ENCODE measurements at places on chromosomes 1 and 21. TPM values are rescaled to one million over a fixed set of nuclear protein-coding genes. Genes with fewer than 3 reads are reported as not detected.

- DNase-seq = no peak
Measured at GRCh38 chr1:230823426-230823825, 44.9 kb downstream of the C1orf198 start.

The CELA2B gene
- not detected for total RNA-seq

- no peak for DNase-seq
Measured at GRCh38 chr1:28297826-28298225, 31.0 kb upstream of the MED18 start.

- no peak for DNase-seq
Measured at GRCh38 chr1:15923241-15923640, 52.7 kb downstream of the ZBTB17 start.

The CELA2A gene
- not detected for total RNA-seq

DNA sequence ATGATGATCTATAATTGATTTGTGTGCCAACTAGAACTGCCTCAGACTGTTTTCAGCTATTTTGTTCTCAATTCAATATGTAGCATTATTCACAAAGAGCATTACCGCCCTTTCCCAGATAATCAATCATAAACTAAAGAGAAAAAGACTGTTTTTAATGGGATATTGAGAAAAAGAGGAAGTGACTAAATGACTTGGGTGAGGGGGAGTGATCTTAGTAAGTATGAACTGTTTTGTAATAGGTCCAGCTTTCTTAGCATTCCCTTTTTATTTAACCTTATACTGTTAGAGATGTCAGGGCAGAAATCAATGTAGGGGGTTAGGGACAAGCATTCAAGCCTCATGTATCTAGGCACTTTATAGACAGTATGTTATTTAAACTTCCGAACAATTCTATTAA lies 157.8 kb upstream of the DPYD start:
- DNase-seq = no peak

The PROX1 gene
- not detected for total RNA-seq

GRCh38 chr1:3109355-3109754 lies 40.4 kb downstream of the PRDM16 start:
- no peak for DNase-seq

- DNase-seq = no peak
Measured at GRCh38 chr1:161019751-161020495, 1.0 kb downstream of the F11R start.

DNA sequence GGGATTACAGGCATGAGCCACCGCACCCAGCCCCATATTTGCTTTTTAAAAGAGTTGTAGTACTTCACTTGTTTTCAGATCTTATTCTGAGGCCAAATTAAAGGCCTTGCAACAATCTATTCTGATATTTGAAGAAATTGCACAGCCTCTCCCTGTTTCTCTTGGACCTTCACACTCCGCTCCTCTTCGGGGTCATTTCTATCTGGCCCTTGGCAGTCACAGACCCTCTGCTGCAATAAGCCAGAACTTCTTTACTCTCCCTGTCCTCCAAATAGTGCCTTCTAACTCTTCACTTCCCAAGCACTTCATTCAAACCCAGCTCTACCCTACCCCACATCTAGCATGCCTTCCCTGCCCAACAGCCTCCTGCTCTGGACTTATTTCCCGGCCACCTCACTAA lies 110.7 kb downstream of the LAMC2 start:
- DNase-seq = no peak

GRCh38 chr1:150207281-150207971 lies 28.5 kb downstream of the ANP32E start:
- no peak for DNase-seq

DNA sequence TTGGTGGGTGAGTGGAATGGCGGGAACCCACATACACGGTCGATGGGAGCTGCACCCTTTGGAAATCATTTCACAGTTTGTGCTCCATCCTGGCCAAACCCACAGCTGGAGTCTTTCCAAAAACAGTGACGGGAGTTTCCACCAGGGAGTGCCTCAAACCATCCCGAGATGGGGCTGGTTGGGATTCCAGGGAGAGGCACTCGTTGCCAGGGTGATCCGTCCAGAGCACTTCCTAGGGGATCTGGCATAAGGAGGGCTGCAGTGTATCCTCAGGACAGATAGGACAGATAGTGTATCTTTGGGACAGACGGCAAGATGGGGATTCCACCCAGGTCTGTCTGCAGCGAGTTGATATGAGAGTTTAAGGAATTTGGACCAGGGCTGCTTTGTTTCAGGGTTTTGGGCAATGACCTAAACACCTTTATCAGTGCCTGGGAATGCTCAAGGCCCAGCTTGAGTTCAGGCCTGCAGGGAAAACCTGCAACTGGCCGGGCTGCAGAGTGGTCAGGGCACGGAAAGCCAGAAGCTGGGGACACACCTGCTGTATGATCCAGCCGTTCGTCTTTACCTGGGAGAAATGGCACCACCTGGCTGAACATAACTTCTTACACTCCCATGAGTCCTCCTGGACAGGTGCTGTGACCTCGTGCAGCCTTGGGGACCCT lies 3.4 kb upstream of the POFUT2 start:
- no peak for DNase-seq

- DNase-seq = no peak
Measured at GRCh38 chr1:90393025-90393424, 324.1 kb downstream of the BARHL2 start.

The KRTAP19-3 gene
- total RNA-seq = not detected

The PADI2 gene
- total RNA-seq = not detected

The OR2T11 gene
- not detected for total RNA-seq

GRCh38 chr1:168979276-168979675 lies 127.2 kb upstream of the ATP1B1 start:
- DNase-seq = no peak

- no peak for DNase-seq
Measured at GRCh38 chr1:7103874-7104273, 318.6 kb downstream of the CAMTA1 start.

DNA sequence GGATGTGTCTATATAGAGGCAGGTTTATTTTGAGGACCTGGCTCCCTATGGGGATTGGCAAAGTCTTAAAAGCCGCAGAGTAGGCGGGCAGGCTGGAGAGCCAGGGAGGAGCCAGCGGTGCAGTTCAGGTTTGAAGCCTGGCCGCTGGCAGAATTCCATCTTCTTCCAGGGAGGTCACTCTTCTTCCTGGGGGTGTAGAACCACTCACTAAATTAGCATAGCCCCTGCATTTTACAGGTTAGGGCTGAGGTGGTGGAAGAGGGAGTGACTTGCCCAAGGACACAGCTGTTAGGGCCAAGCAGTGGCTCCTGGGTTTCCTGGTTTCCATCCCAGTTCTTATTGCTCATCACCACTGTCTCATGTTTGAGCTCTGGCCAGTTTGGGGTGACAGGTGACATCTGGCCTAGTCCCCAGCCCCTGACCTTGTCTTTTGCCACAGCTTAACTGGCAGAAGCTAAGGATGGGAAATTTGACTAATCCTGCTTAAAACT lies 1.4 kb downstream of the PINK1 start:
- no peak for DNase-seq

The RORC gene
- total RNA-seq = 1.3 TPM

DNA sequence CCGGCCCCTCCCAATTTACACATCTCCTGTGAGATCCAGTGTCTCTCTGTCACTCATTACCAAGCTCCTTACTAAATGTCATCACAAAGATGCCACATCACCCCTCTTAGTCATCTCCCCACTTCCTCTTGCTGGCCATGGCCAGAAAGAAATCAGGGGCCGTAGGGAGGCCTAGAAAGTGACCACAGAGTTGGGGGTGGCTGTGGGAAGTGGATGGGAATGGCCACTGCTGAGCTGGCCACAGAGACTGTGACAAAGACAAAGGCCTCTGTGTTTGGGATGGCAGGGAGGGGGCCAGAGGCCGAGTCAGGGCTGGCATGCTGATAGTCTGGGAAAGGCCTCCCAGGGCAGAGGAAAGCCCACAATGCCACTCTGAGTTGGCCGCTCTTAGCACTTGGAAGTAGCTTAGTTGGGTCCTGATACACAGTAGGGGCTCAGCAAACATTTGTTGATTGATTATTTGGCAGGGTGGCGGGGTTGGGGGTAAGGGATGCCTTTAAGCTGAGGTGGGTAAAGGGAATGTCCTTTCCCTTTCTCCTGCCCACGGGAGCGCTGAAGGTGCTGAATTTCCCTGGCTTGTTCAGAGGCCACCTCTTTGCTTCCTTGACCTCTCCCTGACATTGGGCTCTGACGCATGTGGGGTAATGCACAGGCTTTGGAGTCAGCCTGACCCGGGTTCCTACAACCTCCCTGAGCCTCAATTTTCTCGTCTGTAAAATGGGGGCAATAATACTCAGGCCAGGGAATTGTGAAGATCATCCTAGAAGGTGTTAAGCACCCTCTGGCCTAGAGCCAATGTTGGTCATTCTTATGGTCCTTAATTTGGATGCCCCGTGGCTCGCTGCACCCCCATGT lies 13.2 kb downstream of the NAV1 start:
- DNase-seq = no peak

The SLAMF1 gene
- total RNA-seq = 74.0 TPM

GRCh38 chr1:67430358-67431155 lies at the start of gene SERBP1:
Gene SERBP1 (minus strand): TSS chr1:67430402. CDS start chr1:67430300, 102 bp downstream.
- peak; percentile 97 for DNase-seq

GRCh38 chr1:63411066-63411465 lies 43.6 kb downstream of the ALG6 start:
- no peak for DNase-seq

GRCh38 chr1:10617931-10618885 lies 143.5 kb downstream of the PEX14 start:
- no peak for DNase-seq

The EPHA10 gene
- total RNA-seq = 0.04 TPM

DNA sequence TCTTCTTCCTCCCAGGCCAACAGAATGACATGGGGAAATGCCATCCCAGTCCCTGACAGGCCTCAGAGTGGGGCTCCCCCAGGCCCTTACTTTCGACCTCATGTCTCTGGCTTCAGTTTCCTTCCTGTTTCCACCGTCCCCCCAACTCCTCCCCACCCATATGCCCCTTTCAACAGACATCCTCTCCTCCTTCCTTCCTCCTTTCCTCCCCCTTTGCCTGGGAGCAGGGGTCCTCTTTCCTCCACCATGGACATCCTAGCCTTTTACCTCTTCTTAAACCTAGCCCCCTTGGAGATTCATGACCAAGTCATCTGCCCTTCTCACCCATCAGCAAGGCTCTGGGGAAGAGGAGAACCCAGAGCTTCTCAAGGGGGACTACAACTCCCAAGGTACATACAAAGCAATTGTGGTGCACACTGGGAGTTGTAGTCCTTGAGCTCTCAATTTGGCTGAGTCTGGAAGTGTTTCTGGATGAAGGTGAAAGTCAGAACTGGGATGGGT lies 4.0 kb downstream of the ZBTB7B start:
- no peak for DNase-seq

DNA sequence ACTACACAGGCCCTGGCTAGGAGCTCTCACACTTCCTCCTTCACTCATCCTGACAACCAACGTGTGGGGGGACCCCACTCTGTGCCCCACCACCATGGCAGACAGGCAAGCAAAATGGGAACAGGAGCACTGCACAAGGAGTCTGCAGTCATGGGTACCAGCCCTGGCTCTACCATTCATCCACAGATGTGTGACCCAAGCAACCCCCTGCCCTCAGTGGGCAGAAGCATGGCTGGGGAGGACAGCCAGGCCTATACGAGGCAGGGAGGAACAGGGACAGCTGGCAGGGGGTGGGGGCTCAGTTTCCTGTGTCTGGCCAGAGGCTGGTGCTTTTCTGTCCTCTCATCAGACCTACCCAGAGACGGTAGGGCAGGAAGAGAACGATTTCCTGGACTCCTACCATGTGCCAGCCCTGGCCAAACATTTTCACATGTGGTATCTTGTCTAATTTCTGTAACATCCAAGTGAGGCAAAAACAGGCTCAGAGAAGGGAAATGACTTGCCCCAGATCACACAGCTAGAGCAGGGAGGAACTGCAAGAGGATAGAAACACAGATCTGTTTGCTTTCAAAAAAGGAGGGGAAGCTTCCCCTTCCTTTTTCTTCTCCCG lies 178.0 kb downstream of the HIVEP3 start:
- DNase-seq = no peak

DNA sequence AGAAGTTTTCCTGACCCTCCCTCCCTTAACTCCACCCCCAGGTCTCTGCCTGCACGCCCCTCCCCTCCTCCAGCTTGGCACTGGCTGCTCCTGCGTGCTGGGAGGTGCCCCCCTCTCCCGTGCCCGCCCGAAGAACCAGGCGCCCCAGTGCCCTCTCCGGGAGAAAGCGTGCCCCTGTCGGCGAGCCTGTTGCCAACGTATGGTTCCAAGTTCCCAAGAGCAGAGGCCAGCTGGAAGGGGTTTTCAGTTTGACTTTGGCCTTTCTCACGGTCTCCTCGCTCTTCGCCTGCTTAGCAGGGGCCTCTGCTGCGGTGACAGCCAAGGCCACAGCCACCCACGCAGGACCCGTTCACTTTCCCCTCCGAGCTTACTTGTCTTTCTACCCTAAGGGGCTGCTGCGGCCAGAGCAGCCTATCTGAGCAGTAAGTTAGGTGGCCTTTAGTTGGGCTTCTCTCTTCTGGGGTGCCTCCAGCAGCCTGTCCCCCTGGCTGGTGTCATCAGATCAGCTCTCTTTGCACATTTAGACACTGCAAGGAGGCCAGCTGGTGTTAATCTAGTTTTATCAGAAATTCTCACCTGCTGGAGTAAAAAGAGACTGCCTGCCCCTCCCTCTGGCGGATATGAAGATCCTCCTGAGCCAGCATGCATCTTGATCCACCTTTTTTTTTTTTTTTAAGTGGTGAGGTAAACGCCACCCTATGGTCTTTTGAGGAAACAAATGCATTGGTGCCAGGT lies 1.5 kb downstream of the STUM start:
- DNase-seq = no peak

The ZNF683 gene
- 2.7 TPM for total RNA-seq
